ENCODE measurements at places on chromosomes 5 and 9.

- DNase-seq: no peak
Observed at GRCh38 chr9:91536211-91536691, 112.6 kb upstream of the NFIL3 start.

DNA sequence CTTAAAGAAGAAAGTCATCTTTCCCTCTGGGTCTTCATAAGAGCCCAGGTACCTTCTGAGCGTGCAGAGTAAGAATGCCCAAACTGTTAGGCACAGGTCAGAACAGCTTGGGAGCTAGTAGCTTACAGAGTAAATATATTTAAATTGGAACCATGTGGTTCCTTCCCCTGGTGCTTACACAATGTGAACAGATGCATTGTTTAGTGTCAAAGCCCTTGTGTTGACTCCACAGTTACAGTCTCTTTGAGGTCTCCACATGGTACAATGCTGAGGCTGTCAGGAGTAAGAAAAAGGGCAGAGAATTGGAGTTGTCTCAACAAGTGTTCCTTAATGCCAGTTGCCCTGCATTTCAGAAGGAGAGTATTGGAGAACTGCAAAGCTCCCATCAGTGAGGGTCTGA lies 188.5 kb downstream of the PAPPA start:
- peak; percentile 86 for DNase-seq

DNA sequence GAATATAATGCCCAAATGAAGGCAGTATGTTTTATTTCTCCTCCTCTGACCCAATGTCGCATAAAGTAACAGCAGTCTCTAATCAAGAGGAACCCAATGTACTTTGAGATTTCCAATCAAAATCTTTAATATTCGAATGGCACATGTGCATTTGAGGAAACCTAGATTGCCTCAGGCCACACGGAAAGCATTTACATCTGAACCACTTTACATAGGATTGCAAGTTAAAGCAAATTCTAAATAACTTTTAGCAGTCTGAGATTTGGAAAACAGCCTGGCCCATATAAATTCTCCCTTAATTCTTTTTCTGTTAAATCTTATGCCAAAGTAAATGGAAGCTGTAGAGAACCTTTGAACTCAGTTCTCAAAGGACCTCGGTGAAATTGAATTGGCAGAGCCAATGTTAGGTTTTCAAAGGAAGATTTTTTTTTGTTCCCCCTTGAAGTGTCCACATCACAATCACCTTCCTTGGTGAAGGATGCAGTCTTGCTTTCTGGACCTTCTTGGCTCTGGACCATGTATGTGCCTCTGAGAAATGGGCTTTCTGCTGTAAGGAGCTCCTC lies 57.3 kb downstream of the SNCAIP start:
- no peak for DNase-seq

DNA sequence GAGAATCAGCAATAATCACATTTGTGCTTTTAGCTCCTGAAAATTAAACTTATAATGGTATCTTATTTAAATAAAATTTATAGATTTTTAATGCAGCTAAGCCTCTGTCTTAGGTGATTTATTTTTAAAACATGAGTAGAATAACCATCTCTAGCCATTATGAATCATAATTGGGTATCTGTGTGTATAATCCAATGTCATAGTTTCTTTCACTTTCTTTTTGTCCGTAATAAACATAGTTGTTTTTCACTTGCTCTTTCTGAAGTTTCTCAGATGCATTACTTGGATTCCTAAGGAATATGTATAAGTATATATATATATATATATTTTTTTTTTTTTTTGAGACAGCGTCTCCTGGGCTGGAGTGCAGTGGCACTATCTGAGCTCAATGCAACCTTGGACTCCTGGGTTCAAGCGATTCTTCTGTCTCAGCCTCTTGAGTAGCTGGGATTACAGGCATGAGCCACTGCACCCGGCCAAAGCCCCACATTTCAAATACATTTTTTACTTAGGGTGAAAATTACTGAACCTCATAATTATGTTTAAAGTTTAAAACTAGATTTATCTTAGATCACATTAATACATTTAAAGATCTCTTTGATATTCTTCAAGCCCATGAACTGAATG lies 377.1 kb downstream of the PRDM9 start:
- no peak for DNase-seq

DNA sequence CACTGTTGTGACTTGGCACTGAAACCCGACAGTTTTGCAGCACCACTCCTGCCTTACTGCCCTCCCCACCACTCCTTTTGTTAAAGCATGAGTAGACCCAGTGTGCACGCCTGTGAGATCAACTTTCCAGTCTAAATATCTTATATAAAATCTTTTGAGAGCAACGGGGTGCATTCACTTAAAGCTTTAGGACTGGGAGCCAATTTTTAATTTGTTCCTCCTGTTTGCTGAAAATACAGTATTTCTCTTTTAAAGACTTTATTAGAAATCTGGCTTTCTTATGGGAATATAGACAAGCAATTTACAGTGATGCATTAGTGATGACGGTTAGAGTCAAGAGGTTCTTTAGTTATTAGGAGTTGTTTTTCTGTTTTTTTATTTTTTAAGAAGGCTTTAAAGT lies 397.5 kb downstream of the TMEM167A start:
- DNase-seq: no peak

DNA sequence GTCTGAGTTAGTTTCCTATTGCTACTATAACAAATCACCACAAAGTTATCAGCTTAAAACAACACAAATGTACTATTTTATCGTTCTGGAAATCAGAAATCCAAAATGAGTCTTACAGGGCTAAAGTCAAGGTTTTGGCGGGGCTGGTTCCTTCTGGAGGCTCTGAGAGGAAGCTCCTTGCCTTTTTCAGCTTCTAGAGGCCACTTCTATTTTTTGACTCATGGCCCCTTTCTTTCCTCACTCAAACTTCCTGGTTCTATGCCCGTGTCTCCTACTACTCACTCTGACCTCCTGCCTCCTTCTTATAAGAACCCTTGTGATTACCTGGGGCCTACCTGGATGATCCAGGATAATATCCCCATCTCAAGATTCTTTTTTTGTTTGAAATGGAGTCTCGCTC lies 48.2 kb downstream of the GABBR2 start:
- no peak for DNase-seq

DNA sequence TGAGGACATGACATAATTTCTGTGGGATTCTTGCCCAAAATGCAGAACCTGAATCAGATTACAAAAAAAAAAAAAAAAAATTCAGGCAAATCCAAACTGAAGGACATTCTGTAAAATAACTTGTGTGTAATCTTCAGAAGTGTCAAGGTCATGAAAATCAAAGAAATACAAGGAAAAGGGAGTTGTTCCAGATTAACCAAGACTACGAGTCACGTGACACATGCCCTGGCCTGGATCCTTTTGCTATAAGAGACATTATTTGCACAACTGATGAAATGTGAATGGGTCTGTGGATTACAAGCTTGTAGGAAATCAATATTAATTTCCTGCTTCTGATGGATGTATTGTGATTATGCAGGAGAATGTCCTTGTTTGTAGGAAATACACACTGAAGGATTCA lies 216.8 kb upstream of the NFIL3 start:
- DNase-seq: no peak

All from NCI-H2081 (cell line).